ENCODE measurements at places on chromosomes 2 and 18.
A peak's percentile ranks its signal among the peaks of the same experiment; 100 is the strongest.

DNA sequence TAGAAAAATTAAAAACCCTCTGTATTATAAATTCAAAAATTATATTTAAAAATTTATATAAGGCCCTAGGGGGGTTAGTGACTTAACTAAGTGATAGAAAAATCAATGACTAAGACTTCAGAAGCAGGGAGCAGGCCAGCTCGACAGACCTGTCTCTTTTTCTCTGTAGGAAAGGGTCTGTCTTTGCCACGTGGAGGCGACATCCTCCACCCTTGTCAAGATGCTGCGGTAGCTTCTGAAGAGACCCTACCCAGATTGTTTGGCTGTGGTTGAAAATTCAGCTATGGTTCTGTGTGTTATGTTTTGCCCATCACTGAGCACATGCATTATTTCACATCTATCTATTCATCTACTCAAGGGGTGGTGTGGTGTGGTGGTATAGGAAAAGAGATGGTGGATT, 8.2 kb upstream of the SLC4A3 start:
- H3K4me3 ChIP-seq = no peak overlapping the region
- no peak overlapping the region for H3K27ac ChIP-seq
- no peaks in the 10 kb centered on the region for H3K36me3 ChIP-seq
- H3K27me3 ChIP-seq = no peaks in the 10 kb centered on the region
- DNase-seq = no peak

GRCh38 chr2:13745330-13745729, 887.2 kb upstream of the LRATD1 start:
- no peak overlapping the region for H3K4me3 ChIP-seq
- H3K36me3 ChIP-seq = no peaks in the 10 kb centered on the region
- no peak for DNase-seq
- H3K4me1 ChIP-seq = no peaks in the 10 kb centered on the region
- no peaks in the 10 kb centered on the region for H3K27me3 ChIP-seq

DNA sequence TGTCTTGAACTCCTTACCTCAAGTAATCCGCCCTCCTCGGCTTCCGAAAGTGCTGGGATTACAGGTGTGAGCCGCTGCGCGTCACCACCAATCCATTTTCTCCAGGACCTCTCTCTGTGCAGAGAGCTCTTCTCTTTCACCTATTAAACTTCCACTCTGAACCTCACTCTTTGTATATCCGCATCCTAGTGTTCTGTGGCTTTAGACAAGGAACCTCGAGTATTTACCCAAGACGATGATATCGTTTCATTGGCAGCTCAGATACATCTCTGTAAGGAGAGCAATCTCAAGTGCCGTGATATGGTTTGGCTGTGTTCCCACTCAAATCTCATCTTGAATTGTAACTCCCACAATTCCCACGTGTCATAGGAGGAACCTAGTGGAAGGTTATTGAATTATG, 15.1 kb upstream of the WDR33 start:
- H3K4me1 ChIP-seq = no peaks in the 10 kb centered on the region
- H3K27ac ChIP-seq = no peak overlapping the region
- no peak overlapping the region for H3K4me3 ChIP-seq
- no peak for DNase-seq
- H3K27me3 ChIP-seq = no peaks in the 10 kb centered on the region

DNA sequence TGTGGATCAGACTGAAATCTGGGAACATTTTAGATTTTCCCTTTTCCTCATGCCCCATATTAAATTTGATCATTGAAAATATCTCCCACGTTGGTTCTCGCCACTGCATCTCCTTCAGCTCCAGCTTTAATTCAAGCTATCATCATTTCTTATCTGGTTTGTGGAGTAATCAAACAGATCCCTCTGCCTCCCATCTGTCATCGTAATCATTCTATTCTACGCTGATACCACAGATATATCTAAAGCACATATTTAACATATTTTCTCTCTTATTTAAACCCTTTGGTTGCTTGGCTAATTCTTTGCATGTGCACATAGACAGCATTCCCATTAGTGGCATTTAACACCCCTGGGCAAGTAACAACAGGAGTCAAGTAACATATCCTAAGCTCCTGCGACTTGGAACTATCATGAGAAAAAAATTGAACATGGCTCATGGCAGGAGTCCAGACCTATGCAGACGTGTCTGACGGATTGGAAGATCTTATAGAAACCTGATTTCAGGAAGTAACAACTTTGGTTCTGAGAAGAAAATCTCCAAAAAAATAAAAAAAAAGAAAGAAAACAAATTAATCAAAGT, 158.8 kb upstream of the KYNU start:
- H3K36me3 ChIP-seq = no peaks in the 10 kb centered on the region
- H3K4me3 ChIP-seq = no peak overlapping the region
- DNase-seq = no peak
- H3K27ac ChIP-seq = no peak overlapping the region
- H3K4me1 ChIP-seq = peaks cover 9% of the 10 kb centered on the region
- no peaks in the 10 kb centered on the region for H3K27me3 ChIP-seq

- H3K36me3 ChIP-seq = peaks cover 13% of the 10 kb centered on the region
- no peaks in the 10 kb centered on the region for H3K4me1 ChIP-seq
- DNase-seq = no peak
- no peak overlapping the region for H3K4me3 ChIP-seq
- no peak overlapping the region for H3K27ac ChIP-seq
Measured at GRCh38 chr2:72770879-72771461, 54.9 kb downstream of the EXOC6B start.

DNA sequence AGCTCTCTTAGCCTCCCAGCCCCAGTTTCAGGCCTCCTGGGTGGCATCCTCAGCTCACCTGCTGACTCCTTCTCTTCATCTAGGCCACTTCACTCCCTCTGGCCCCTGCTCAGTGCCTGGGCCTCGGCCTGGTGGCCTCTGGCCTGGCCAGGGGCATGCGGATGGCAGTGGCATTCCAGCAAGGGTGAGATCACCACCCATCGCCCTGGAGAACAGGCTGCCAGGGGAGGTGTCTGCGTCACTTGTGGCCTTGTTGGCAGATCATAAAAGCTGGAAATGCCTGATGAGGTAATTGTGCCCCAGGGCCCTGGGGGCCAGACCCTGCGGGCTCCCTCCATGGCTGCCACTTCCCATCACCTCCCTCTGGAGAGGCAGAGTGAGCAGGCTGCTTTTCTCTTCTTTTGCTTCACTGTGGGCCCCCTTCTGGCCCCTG, 72.5 kb upstream of the SMAD2 start:
- DNase-seq = no peak
- H3K4me1 ChIP-seq = no peaks in the 10 kb centered on the region

- no peaks in the 10 kb centered on the region for H3K4me1 ChIP-seq
- peak; percentile 18 for DNase-seq
- H3K27me3 ChIP-seq = no peaks in the 10 kb centered on the region
- no peak overlapping the region for H3K4me3 ChIP-seq
Measured at GRCh38 chr18:45910405-45911023, 56.6 kb downstream of the EPG5 start.

DNA sequence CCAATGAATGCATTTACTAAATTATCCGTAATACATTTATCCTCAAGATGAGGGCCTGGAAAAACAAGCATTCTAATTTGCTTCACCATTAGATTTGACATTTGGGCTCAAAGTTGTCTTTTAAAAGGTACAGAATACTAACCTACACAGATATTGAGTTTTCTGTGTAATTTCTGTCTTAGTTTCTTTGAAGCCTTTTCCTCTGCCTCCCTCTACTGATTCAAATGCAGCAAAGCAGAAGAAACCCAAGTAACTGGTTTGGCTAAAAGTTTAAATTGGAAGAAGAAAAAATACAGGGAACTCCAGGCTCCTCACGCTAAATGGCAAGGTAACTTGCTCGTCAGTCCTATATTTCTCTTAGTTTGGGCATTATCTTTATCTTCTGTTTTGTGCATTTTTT, 53.3 kb upstream of the SLC5A7 start:
- no peak for DNase-seq
- no peak overlapping the region for H3K4me3 ChIP-seq
- no peaks in the 10 kb centered on the region for H3K27me3 ChIP-seq
- H3K36me3 ChIP-seq = no peaks in the 10 kb centered on the region
- H3K27ac ChIP-seq = no peak overlapping the region

- peak overlapping the region; percentile 66 for H3K4me3 ChIP-seq
- H3K27ac ChIP-seq = peak overlapping the region; percentile 44
- H3K36me3 ChIP-seq = no peaks in the 10 kb centered on the region
- H3K27me3 ChIP-seq = no peaks in the 10 kb centered on the region
Measured at GRCh38 chr2:241686324-241686649, 328 bp downstream of the DTYMK start.

- H3K36me3 ChIP-seq = peaks cover 36% of the 10 kb centered on the region
- H3K27ac ChIP-seq = no peak overlapping the region
- DNase-seq = no peak
- no peaks in the 10 kb centered on the region for H3K27me3 ChIP-seq
- no peaks in the 10 kb centered on the region for H3K4me1 ChIP-seq
Measured at GRCh38 chr2:43984533-43984932, 11.3 kb downstream of the LRPPRC start.

GRCh38 chr2:3930246-3930645, 226.9 kb downstream of the DCDC2C start:
- H3K36me3 ChIP-seq = no peaks in the 10 kb centered on the region
- H3K4me3 ChIP-seq = no peak overlapping the region
- no peaks in the 10 kb centered on the region for H3K27me3 ChIP-seq

- no peak for DNase-seq
- H3K4me3 ChIP-seq = no peak overlapping the region
- peaks cover 12% of the 10 kb centered on the region for H3K4me1 ChIP-seq
Measured at GRCh38 chr2:215930505-215931253, 82.7 kb downstream of the MREG start.

DNA sequence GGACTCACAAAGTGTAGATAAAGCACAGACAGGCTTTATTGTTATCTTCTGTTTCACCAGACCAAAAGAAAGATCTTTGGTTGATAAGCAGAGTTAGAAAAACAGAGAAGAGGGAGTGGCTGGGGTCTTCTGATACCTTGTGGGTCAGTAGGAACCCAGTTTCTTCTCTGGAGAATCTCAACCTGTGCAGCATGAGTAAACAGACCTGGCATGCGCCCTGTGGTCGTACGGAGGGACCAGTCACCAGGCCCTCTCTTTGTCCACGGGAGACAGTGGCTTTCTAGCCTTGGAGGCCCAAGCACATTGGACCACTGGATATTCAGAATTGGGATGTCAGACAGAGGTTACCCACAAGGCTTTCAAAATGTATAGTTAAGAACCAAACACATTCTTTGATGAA, 418.9 kb upstream of the FANCL start:
- H3K36me3 ChIP-seq = no peaks in the 10 kb centered on the region
- H3K27me3 ChIP-seq = no peaks in the 10 kb centered on the region
- H3K27ac ChIP-seq = no peak overlapping the region
- no peaks in the 10 kb centered on the region for H3K4me1 ChIP-seq
- no peak overlapping the region for H3K4me3 ChIP-seq
- DNase-seq = no peak

DNA sequence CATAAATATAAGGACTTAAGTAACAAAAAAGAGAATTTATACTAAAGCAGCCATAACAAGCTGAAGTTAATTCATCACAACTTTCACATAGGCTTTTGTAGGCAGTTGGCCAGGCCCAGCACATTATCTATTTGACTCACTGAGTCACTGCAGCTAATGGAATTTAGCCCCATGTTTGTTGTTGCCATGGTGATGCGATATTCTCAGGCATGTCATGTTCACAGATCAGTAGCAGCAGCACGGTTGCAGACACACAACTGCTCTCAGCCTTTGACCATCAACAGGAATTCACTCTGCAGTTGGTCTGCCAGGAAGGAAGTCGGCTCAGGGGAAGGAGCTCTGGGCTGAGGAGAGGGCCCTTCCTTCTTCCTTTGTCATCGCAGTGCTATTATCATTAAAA, 639.8 kb downstream of the TMEM182 start:
- H3K36me3 ChIP-seq = no peaks in the 10 kb centered on the region
- H3K4me1 ChIP-seq = no peaks in the 10 kb centered on the region
- DNase-seq = no peak
- no peaks in the 10 kb centered on the region for H3K27me3 ChIP-seq

DNA sequence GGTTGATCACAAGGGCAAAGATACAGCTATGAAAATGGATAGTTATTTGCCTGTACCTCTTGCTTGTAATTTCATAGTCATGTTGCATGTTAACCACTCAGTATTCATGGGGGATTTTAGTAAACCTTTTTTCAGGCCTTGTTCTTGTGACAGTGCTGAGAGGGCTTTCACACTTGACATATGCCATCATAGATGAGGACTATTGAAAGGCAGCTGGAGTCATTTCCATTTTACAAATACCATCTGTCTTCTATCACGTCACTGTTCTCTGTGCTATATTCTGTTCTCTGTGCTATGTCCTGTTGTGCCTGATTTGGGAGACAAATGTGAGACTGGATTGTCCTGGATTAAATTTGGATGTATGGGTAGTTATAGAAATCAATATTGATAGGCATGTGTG, 131.7 kb downstream of the LYPD6B start:
- H3K27me3 ChIP-seq = no peaks in the 10 kb centered on the region
- DNase-seq = no peak
- H3K27ac ChIP-seq = no peak overlapping the region
- no peaks in the 10 kb centered on the region for H3K4me1 ChIP-seq
- H3K4me3 ChIP-seq = no peak overlapping the region

GRCh38 chr2:24489465-24490180, 1.4 kb upstream of the NCOA1 start:
- H3K4me3 ChIP-seq = no peak overlapping the region
- no peaks in the 10 kb centered on the region for H3K36me3 ChIP-seq
- peak overlapping the region; percentile 85 for H3K27ac ChIP-seq
- H3K4me1 ChIP-seq = peaks cover 34% of the 10 kb centered on the region
- no peak for DNase-seq

DNA sequence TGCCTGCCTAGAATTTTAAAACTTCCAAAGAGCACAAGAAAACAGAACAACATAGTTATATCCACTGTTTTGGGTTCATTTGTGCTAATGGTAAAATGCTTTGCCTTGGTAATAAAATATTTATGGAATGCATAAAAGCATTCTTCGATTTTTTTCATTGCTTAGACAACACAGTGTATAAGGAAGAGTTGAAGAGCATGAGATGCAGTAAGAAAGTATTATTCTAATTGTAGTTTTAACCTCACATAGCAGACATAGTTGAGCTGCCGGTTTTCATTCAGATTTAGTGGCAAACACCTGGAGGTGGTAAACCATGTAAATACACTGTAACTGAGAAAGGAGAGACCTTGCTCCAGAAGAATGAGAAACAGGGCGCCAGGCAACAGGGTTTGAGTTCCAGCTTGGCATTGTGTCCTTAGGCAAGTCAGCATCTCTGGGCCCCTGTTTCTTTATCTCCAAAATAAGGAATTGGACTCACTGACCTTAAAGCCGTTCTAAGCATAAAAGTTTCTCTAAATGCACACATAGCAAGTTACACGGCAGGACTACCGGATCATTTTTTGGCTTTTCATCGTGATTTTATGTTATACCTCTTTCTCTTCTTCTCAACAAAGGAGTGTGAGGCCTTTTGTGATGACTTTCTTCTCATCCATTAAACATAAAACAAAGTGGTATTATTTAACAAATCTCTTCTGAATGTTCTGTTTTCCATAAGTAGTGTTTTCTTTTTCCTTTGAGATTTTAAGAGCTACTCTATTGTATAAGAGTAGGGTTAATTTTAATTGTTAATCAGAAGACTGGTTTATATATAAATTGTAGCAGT, 7.9 kb downstream of the UGP2 start:
- H3K4me1 ChIP-seq = peaks cover 4% of the 10 kb centered on the region
- no peaks in the 10 kb centered on the region for H3K27me3 ChIP-seq
- no peak overlapping the region for H3K4me3 ChIP-seq
- H3K27ac ChIP-seq = no peak overlapping the region

GRCh38 chr18:49227001-49227380, 233.5 kb downstream of the DYM start:
- H3K27me3 ChIP-seq = no peaks in the 10 kb centered on the region
- no peaks in the 10 kb centered on the region for H3K36me3 ChIP-seq
- H3K4me1 ChIP-seq = no peaks in the 10 kb centered on the region
- H3K4me3 ChIP-seq = no peak overlapping the region

Data from tibial nerve (tissue), 4 donors.